ENCODE measurements at places on chromosomes 11 and 22.

GRCh38 chr11:86592659-86593451, 79.6 kb downstream of the ME3 start:
- peak; percentile 43 for DNase-seq

DNA sequence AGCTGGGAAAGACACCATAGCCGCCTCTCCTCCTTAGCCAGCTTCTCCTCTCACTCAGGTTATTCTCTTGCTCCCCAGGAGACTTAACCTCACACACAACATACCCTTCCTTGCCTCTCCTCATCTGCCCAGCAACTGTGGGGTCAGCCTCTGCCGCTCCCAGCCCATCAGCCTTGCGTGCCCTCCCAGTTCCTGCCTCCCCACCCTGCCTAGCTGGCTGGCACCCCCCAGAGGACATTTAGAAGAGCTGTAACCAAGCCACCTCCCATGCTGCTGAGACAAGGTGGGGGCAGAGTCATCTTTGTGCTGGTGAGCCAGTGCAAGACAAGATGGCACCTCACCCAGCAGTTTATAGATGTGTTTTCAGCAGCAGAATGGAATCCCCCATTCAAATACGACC, 38.2 kb downstream of the TOM1 start:
- DNase-seq = no peak

- DNase-seq = no peak
Observed at GRCh38 chr22:45585946-45586540, 83.4 kb downstream of the FBLN1 start.

DNA sequence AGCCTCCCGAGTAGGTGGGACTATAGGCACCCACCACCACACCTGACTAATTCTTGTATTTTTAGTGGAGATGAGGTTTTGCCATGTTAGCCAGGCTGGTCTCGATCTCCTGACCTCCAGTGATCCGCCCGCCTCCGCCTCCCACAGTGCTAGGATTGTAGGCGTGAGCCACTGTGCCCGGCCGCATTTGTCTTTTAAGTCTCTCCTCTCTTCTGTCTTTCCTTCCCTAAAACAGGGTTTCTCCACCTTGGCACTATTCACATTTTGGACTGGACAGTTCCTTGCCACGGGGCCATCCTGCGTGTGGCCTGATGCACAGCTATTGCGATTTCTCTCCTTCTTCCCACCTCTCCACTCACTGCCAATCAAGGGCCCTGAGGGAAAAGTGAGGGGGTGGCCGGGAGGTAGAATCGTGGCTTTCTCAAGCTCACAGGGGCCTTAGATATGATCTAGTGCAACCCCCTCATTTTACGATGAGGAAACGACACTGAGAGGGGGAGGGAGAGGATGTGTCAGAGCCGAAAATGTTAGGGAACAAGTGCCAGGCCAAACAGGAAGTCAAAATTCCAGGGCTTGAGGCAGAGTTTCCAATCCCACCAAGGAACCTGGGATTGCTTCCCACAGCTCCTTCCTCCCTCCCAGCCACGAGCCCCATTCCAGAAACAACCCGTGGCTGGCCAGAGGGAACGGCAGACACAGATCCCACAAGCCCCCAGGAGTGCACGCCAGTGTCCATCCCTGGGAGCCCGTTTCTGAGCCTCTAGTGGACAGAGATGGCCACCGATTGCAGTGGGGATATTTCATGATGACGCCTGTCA, 21.2 kb downstream of the SCGB1A1 start:
- DNase-seq = no peak

DNA sequence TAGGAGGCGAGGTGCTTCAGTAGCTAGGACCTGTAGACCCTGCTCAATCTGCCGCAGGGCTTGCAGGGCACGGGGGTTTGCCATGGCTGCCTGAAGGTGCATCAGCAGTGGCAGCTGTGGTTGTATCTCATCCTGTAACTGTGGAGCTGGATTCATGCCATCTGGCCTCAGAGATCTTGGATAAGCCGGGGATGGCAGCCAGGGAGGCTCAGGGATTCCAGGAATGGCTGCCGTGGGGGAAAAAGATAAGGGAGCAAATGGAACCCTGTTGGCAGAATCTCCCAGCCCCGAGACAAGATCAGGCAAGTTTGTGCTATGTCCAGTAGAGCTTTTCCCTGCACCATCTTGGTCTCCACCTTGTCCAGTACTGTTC, 1.8 kb downstream of the UBQLN3 start:
- no peak for DNase-seq

- no peak for DNase-seq
Observed at GRCh38 chr11:33665350-33666106, 35.1 kb downstream of the C11orf91 start.

DNA sequence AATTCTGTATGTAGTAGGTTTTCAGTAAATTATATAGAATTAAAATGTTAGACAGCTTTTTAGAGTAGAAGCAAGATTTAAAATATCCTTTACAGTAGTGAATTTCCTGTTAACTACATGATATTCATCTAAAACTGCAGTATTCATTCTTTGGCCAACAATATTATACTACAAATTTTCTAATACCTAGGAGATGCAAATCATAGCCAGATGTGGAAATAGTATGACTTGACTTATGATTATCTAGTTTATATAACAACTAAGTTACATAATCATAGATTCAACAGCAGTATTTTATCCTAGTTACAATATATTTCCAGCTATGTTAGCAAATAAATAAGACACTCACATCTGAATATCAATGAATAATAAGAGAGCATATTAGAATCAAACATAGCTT, 163.2 kb downstream of the MSANTD4 start:
- no peak for DNase-seq

GRCh38 chr11:73221451-73221850, 3.4 kb downstream of the P2RY2 start:
- no peak for DNase-seq
